ENCODE measurements at places on chromosomes 11 and 22.

DNA sequence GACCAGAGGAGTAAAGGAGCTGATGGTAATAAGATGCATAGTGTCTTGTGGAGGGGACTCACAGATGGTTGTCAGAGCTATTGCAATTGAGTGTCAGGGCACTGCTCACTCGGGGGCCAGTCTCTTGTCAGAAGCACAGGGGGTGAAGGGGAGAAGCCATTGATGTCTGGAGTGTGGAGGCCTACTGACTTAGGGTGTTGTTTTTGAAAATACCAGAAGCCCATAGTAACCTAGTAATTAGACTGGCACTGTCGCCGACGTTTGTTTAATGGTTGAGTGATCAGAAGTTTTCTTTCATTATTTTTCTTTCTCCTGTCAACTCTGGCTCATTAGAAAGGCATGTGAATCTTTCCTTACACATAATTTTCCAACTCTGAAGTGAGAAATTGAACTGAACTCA lies 151.6 kb upstream of the TENM4 start:
- no peak for DNase-seq

DNA sequence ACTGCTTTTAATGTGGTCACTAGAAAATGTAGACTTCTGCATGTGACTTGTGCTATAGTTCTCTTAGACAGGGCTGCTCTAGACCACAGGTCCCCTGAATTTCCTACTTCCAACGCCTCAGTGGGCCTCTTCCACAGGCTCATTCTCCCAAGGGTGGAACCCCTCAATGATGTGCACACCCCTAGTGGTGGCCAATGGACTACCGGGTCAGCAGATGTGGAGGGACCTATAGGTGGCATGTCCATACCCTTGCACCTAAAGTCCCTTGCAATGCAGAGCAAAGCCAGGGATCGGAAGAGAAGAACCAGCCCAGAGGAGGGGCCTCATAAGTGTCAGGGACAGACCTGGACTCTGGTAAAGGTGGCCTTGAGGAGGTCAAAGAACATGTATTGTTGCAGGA lies 20.0 kb downstream of the MMP13 start:
- DNase-seq: no peak

- DNase-seq: no peak
These were observed 10.3 kb upstream of the SPON1 start for GRCh38 chr11:13952221-13952620.

DNA sequence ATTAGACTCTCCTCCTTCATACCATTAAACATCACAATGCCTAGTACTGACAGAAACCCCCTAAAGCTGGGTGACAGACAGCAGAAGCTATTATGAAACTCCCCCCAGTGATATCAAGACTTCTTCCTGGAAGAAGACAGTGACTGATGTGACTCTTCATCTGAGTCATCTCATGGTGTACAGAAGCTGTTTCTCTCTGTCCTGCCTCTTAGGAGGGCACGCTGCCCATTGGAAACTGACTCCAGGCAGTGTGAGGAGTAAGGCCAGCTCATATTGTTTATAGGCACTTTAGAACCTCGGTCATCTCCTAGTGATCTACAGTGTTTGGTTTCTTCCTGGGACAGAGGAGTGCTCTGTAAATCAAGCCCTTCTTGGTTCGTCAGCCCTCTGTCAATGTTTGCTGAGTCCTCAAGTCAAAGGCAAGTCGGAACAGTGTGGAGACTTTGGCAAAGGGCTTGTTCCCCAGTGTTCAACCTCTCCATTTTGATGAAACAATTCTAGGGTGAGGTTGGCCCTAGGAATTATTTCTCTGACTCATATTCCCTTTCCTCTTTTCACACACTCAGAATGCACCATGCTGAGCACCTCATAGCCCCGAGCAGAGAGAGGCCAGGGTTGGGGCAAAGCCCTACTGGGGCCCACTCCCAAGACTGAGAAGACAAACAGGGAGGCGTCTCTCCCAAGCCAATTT lies 172.5 kb upstream of the TMEM45B start:
- no peak for DNase-seq

- DNase-seq: peak; percentile 31
These were observed 2.1 kb upstream of the DPAGT1 start for GRCh38 chr11:119103793-119104192.

- DNase-seq: no peak
These were observed 5.2 kb downstream of the IGLL1 start for GRCh38 chr22:23574877-23575276.

GRCh38 chr11:130216591-130217132 lies 57.1 kb downstream of the ST14 start:
- DNase-seq: no peak

DNA sequence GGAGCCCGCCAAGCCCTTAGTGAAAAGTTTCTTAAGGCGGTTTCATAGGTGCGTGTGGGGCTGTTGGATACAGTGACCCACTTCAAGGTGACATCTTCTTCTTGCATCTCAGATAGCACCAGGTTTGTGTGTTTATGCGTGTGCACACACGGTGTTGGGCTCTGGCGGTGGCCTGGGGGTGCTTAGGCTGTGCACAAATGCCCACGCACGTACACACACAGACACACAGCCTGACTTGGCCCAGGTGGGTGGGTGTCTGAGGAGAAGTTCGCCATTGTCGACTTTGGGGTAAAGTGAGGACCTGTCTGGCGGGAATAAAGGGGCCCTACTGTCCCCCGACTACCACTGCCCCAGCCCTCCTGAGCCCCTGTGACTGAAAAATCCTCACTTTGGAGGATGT lies 103.8 kb downstream of the KCNQ1 start:
- DNase-seq: no peak

- DNase-seq: no peak
These were observed 44.9 kb upstream of the DAGLA start for GRCh38 chr11:61635304-61635703.

- DNase-seq: no peak
These were observed 93.7 kb downstream of the JRKL start for GRCh38 chr11:96483374-96483955.

- no peak for DNase-seq
These were observed 36.5 kb downstream of the TSPAN18 start for GRCh38 chr11:44763121-44763820.

DNA sequence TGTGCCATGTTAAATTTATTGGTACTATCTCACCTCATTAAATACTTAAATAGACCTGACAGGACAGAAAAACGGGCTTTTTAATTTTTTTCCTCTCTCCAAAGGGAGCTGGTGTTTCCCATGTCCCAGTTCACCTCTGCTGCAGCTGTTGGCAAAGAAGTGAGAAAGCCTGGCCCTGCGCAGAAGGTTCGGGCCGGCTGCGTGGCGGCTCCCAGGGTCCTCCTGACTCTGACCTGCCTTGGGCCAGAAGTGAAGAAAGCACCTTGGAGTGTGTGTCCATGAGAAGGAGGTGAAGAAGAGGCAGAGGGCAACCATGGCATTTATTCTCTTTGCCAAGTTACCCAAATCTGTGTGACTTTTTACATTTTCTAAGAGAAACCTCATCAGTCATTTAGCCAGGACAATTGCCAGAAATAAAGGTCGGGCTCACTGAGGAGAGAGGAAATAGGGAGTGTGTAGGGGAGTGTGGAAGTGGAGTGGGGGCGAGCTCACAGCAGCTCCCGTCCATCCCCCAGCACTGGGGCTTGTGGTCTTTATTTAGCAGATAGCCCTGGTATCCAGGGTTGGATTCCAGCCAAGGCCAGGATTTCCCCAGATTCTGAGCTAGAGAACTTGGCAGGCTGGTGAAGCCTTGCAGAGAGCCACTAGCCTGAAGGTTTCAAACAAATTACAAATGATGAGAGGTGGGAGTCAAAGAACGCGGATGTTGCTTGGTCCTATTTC lies 102.4 kb upstream of the CADM1 start:
- DNase-seq: no peak

DNA sequence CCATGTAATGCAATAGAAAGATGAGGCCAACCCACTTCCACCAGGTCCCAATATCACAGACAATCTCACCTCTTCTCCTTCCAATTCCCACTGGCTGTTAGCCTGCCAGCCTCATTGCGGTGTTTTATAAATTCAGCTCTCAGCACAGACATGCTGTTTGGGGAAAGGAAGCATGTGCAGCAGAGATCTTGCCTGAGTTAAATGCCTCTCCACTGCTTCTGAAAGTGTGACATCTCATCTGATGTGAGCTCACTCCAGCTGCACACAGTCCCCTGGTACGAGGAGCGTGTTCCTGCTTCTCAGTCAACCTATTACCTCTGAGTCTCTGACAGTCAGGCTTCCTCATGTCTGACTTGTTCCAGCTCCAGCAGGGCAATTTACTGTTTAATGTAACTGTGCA lies 122.7 kb upstream of the GUCY1A2 start:
- no peak for DNase-seq

DNA sequence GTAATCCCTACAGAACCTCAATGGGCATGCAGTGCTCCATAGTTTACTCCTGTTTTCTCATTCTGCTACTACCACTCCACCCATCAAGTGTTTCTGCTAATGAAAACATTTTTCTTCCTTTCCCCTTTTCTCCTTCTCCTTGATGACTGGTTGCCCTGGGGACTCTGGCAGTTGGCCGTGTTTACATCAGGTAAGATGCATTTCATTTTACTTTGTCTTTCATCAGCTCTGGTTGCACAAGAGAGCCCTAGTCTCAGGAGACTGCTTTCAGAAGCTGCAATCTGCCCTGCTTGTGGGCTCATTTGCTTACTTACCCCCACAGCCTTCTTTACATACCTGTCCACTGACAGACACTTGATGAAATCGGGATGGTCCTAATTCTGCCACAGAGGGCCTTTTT lies 19.6 kb upstream of the LIMK2 start:
- no peak for DNase-seq

- no peak for DNase-seq
These were observed 31.6 kb upstream of the SNX19 start for GRCh38 chr11:130947889-130948288.

DNA sequence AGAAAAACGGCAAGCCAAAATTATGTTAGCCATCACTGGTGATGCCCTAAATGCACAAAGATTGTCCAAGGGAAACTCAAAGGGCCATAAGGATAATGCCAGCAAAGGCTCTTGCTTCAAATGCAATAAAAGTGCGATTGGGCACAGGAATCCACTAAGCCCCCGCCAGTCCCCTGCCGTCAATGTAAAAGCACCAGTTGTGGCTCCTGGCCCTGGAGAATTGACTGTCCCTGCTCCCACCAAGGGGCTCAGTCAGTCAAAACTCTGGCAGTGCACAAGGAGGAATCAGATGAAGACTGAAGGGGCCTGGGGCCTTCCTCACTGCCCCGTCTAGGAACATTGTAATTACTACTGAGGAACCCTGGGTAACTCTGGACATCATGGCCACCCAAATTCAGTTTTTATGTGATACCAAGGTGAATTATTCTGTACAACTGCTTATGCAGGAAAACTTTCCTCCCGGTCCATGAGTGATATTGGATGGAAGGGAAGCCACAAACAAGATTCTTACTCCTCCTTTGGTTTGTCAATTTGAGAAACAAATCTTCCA lies 85.6 kb downstream of the PIWIL4 start:
- no peak for DNase-seq

DNA sequence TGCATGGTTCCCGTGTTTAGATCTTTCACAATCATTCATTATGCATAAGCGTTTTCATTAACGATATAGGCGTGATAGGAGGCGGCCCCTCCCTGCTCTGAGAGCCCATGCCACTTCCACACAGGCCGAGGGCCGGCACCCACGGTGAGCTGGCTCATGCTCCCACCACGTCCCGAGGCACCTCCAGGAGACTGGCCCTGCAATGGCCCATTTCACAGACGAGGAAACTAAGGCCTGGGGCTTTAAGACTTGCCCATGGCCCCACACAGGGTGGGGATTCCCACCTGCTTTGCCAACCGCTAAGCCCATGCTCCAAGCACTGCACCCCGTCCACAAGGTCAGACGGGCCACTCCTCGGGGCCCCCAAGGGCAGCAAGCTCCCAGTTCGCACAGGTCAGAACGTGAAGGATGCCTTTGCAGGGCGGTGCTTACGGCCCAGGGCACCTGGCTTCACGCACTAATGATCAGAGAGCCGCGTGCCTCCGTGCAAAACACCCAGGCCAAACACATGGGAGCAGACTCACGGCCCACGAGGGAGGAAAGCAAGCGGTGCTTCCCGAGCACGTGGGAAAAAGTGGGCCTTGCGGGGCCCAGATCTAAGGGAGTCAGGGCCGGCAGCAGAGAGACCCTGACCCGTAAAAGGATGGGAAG lies 8.3 kb downstream of the OSBPL5 start:
- no peak for DNase-seq

GRCh38 chr22:37456346-37456745 lies 29.1 kb upstream of the ELFN2 start:
- DNase-seq: no peak

- peak; percentile 31 for DNase-seq
These were observed 33.4 kb upstream of the API5 start for GRCh38 chr11:43278193-43278956.

DNA sequence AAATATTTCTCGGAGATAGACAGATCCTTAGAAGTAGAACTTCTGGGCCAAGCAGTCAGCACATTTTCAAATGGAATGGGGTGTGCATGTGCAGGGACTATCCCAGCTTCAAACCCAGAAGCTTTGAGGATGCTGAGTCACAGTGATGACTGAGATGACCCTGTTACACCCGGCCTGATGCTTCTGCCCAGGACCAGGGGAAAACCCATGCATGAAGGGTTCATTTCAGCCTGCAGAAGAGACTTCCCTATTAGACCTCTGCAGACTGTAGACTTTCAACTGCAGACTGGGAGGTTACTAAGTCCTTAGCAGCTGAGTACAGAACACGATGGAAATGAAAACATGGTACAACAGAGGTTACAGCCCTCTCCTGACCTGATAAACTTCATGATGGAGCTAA lies 3.6 kb upstream of the OR2AT4 start:
- no peak for DNase-seq

- no peak for DNase-seq
These were observed 13.6 kb downstream of the BCL9L start for GRCh38 chr11:118911880-118912741.

- DNase-seq: no peak
These were observed 108.0 kb upstream of the ANO1 start for GRCh38 chr11:69969890-69970784.

- no peak for DNase-seq
These were observed 29.4 kb downstream of the SYT9 start for GRCh38 chr11:7281079-7281478.

- no peak for DNase-seq
These were observed 907 bp upstream of the PHLDA2 start for GRCh38 chr11:2929950-2930703.

All from KBM-7 (cell line).